HAP-1 (cell line): ENCODE measurements at places on chromosomes 4 and X.
A peak's percentile ranks its signal among the peaks of the same experiment; 100 is the strongest.

DNA sequence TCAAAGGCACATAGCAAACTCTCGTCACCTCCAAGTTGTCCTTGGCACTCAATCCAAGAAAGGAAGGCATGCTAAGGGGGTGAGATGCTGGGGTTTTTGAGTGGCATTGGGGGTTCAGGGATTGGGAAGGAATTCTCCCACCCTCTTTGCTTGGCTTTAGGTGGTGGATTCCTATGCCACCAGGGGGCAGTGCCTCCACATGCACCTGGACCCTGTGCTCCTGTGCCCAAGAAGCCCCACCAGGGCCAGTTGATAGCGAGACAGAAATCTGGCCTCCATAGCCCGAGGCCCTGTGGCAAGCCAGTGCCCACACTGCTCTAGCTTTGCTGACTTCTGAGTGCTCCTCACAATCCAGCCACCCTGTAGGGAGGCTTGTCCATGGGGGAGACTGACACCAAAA, 2.0 kb upstream of the FATE1 start:
- no peak for DNase-seq

- DNase-seq = no peak
Observed at GRCh38 chr4:159071178-159071968, 31.5 kb upstream of the RAPGEF2 start.

GRCh38 chrX:148333989-148334388, 166.4 kb upstream of the AFF2 start:
- DNase-seq = no peak

GRCh38 chr4:126701756-126702155, 931.0 kb upstream of the INTU start:
- DNase-seq = no peak

GRCh38 chrX:142999199-142999701, 26.5 kb upstream of the SPANXN4 start:
- DNase-seq = no peak

GRCh38 chr4:152708361-152708760, 28.6 kb upstream of the TMEM154 start:
- DNase-seq = no peak

DNA sequence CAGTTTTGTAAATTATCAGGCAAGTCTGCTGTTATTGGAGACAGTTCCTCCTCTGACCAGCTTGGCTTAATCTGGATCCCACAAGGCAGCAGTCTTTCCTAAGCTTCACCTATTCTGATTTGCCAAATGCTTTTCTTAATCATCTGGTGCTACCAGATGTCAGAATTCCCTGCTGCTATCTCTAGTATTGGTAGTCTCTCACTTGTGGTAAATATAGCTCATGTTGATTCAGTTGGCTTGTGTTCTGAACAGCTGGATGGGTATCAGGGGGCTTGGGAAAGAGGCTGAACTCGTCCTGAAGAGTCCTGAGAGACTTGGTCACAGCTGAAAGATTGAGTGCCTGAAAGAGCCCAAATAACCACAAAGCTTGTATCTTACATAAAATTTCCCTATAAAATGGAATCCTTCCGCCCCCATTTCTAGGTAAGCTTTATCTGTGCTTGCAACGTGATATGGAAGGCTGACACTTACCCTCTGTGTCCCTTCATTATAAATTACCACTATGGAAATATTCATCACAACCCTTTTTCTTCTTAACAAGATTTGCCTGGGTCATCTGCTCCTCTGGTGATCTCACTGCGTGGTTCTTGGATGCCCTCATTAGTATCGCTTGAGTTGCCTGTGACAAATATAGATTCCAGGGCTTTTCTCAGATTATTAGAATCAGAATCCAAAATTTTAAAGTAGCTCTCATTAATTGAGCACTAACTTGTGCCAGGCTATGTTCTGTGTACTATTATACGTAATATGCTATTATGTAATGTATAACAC, 104.1 kb upstream of the GPRIN3 start:
- no peak for DNase-seq

DNA sequence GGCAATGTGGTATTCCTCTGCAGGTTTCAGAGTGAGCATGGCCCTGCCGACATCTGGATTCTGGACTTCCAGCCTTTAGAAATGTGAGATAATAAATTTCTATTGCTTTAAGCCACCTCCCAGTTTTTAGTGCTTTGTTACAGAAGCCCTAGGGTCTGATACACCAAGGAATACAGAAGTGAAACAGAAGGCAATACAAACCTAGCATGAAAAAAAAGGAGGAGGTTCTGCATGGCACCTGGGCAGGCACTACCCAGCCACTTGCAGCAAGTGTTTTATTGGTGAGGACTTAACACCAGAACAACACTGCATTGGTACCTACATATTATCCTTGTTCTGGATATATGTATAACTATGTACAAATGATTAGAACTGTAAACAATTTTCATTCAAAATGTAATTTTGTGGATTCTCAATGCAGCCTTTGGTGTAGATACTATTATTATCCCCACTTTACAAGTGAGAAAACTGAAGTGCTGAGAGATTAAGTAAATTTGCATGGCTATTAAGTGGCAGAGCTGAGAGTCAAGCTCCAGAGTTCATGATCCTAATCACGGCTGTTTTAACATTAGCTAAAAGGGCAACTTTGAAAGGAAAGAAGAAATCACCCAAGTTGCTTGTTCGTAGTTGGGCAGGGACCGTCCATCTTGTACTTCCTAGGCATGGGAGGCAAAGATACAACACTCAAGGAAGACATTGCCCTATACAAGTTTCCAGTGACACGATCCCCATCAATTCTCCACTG, 71.8 kb downstream of the IL21 start:
- no peak for DNase-seq

DNA sequence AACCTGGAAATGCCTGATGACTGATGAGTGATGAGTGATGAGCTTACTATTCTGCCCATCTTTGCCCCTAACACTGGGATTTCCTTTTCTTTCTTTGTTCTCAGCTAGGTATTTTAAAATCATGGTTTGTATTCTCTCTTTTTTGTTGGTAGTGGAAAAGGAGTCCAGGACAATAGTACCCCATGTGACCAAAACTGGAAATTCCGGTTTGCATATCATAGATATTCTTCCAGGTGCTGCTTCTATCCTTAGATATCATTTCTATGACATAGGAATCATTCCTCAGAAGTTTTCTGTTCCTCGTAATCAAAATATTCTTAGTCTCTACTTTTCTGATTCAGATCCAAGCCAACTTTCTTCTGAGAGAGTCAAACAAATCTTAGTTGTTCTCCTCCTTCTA, 320.5 kb upstream of the TET2 start:
- DNase-seq = no peak

DNA sequence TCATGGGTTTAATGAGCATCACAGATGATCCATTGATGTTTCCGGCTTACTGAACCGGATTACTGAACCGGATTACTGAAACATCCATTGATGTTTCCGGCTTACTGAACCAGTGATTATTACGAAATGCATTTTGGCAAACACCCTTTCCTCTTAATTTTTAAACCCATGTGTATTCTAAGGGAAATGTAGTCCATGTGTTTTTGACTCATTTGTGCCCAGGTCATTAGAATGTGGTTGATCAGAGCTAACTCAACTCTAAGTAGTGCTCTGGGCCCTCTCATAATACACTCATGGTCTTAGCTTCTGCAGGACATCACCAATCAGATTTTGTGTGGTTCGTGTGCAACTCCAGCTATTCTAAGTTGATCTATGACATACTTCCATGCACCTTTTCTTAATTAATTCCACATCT, 141.6 kb downstream of the SPATA18 start:
- no peak for DNase-seq

GRCh38 chr4:6546681-6547447, 28.1 kb upstream of the MAN2B2 start:
- DNase-seq = peak; percentile 68

DNA sequence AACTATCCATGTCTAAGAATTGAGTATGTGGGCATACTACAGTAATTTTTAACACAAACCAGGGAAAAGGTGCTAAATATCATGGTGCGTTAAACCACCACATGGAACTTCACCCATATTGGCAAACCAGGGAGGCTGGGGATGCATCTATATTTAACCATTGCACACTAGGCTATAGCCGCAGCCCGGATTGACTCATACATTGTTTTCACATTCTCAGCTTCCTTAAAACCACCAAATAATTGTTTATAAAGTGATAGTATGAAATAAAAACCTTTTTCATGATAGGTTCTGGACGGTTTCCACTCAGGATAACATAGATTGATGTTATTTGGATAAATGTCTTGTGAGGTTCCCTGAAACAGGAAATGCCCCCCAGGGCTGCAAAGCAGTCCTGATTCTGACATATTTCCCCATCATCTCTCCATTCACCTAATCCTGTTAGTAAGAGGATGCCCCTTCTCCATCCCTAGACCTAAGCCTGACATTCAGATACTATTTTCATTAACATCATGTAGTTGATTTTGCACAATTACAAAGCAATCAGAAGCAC, 7.9 kb downstream of the COL25A1 start:
- no peak for DNase-seq

DNA sequence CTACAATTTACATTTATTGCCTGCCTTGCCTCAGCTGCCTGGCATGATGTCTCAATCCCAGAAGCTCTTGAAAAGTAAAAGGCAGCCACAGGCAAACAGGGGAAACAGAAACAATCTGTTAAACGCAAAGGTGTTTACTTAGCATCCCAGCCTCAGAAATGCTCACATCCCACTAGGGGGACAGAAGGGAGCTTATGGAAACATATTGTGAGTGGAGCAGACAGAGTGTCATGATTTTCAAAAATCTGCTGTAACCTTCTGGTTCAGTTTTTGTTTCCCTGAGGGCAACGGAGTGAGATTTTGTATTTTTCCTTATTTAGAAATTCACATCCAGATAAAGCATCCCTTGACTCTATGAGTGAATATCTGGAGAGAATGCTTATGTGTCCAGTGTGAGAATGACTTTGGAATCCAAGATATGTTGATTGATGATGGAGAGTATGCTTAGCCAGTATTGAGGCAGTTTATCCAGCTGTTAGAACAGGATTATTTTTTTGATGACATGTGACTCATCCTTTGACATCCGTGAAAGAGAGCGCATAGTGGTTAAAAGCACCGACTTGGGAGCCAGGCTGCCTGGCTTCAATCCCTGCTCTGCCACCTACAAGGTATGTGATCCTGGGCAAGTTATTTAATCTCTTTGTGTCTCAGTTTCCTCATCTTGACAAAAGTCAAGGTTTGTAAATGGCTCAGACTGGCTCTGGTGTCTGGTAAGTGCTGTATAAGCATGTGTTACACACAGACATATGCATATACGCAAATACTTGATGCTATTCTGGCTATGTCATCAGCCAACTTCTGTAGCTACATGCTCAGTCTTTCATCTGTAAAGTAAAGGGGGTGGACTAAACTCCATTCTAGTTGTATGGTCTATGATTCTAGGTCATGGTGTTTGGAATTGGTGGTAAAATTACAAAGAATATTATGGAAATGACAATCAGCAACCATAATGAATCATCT, 381.2 kb downstream of the RAPGEF2 start:
- DNase-seq = no peak

GRCh38 chrX:11577603-11578002, 88.1 kb downstream of the ARHGAP6 start:
- no peak for DNase-seq

DNA sequence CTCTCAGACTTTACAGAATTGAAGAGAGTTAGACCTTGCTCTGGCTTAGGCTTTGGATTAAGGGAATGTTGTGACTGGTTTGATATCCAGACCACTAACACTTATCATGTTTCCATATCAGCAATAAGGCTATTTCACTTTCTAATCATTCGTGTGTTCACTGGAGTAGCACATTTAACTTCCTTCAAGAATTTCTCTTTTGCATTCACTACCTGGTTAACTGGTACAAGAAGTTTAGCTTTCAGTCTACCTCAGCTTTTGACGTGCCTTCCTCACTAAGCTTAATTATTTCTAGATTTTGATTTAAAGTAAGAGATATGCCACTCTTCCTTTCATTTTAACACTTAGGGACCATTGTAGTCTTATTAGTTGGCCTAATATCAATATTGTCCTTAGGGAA, 62.6 kb downstream of the CASP6 start:
- no peak for DNase-seq

- DNase-seq = peak; percentile 50
Observed at GRCh38 chr4:41204400-41204978, 9.9 kb downstream of the APBB2 start.

- DNase-seq = no peak
Observed at GRCh38 chr4:89447543-89447942, 139.9 kb upstream of the GPRIN3 start.

GRCh38 chr4:124862261-124862660, 149.7 kb upstream of the ANKRD50 start:
- no peak for DNase-seq

GRCh38 chr4:147640331-147640730, 23.1 kb downstream of the TMEM184C start:
- DNase-seq = no peak
